ENCODE measurements at places on chromosomes 12 and 14. TPM values are rescaled to one million over a fixed set of nuclear protein-coding genes. Genes with fewer than 3 reads are reported as not detected.

Gene VDR
- 0.87 TPM for polyA plus RNA-seq

Gene TAS2R43
- not detected for polyA plus RNA-seq

Gene TMEM63C
- polyA plus RNA-seq: under 0.01 TPM

Gene BBOF1
- 3.1 TPM for polyA plus RNA-seq

Gene KTN1
- polyA plus RNA-seq: 161 TPM
